Motor neuron (in vitro differentiated cells): ENCODE measurements at places on chromosomes 6 and 20.

- no peak for ATAC-seq
Observed at GRCh38 chr6:26468829-26469228, 11.1 kb downstream of the BTN2A1 start.

- no peak for ATAC-seq
Observed at GRCh38 chr6:118808793-118809638, 84.9 kb upstream of the ASF1A start.

GRCh38 chr6:70394518-70395300, 18.6 kb upstream of the FAM135A start:
- no peak for ATAC-seq

- ATAC-seq = no peak
Observed at GRCh38 chr6:65045801-65046200, 661.2 kb downstream of the EYS start.

DNA sequence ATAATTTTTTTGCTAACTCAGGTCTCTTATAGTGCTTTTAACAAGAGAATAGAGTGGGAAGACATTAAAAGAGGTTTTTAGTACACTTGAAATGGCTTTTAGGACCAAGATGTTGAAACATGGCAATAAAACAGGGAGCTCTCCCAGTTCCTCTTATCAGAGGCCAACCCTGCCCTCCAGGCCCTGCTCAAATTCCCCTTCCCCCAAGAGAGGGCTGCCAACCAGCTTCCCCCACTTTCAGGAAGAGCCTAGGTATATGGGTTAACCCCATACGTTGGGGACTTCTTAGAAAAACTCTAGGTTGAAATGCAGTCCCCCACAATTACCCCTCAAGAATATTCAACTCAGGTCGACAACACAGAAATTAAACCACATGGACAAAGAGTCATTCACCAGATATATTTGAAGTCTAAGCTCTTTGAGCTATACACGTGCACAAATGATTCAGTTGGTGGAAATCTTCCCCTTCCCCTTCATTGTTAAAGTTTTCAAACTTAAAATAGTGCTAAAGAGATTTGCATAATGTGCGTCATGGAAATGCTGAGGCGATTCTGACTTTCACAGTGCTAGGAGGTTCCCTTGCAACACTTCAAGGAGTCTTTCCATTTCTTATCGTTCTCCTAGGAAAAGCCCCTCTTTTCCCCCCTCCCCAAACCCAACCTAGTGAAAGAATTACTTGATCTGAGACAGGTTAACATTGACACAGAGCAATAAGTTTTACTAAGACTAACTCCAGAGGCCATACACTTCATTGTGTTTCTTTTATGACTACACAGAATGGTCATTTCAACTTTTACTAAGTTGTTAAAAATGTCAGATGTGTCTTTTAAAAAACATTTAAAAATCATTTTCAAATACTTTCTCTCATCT, 49.8 kb upstream of the ENPP5 start:
- no peak for ATAC-seq
